ENCODE measurements at places on chromosomes 7 and 10.

DNA sequence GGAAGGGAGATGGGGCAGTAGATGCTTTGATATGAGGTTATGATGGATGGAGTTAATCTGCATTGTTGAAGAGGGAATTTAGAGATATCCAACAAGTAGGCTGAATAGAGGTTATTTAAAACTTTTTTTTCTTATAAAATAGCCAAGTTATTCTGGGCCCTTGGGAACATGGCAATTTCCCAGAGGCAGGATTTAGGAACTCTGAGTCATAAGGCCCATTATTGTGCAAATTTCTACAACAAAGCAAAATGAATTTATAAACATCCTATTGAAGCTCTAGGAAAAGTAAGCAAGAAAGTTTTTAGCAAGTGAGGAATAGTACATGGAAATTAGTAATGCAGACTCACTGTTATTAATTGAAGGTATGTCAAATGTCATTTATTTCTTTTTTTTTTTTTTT is 160.9 kb upstream of the NPY start:
- no peak for DNase-seq

DNA sequence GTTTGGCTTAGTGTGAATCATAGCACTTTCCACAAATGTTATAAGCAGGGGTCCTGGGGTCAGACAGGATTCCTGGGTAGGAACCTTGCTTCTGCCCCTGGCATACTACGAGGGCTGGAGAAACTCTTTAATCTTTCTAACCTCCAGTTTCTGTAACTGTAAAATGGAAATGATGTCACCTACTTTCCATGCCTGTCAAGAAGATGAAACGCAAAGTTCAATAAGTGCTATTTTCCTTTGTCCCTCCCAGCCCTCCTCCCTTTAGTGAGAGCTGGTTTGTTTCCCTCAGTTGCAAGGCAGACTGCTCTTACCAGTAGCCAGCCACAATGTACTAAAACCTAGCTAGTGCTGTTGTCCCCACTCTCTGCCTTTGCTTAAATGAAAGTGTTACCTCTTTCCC is 117.1 kb upstream of the HPS1 start:
- no peak for DNase-seq

DNA sequence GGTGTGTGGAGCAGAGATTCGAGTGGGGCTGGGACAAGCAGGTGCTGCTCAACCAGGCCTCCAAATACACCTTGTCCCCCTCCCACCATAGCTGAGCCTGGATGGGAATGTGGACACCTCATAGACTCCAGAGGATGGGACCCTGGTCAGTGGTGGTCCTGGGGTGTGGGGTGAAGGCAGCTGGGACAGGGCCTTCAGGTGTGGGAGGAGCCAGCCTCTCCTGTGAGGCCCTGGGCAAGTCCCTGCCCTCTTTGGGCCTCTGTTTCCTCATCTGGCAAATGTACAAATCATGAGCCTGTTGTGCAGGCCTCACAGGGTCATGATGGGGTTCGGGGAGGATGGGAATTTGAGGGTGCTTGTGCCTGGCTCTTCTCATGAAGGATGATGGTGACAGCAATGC is 362.9 kb upstream of the NUPR2 start:
- DNase-seq: no peak

- DNase-seq: no peak
These were observed 220.3 kb upstream of the STK17A start for GRCh38 chr7:43362652-43363034.

- no peak for DNase-seq
These were observed 34.7 kb downstream of the IMMP2L start for GRCh38 chr7:111527545-111527944.

DNA sequence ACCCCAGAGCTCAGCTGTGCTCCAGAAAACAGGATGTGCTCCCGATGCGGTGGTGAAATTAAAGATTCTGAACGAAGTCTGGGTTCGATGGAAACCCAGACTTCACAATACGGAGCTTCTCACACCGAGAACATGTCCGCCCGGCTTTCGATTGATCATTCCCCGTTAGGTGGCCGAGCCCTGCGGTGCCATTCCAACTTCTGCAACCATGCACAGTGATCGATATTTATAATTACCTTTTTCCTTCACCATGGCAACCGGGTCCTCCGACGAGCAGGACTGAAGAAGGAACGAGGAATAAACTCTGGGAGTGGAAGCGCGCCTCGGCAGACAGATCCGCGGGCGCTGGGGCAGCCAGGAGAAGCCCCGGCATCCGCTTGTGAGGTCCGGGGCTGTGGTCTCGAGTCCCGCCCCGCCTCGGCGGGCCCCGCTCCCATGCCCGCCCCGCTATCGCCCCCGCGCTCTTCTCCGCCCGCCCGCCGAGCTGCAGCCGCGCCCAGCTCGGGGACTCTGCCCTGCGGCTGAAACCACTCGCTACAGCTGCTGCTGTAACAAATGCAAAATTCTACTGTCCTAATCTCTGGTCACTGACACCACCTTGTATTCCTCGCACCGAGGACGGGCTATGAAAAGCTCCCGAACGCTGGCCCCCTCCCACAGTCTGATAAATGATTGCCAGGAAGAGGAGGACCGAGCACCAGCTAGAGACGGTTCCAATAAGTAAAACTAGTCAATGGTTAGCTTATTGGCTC is 26.2 kb downstream of the ABLIM1 start:
- DNase-seq: peak; percentile 32

DNA sequence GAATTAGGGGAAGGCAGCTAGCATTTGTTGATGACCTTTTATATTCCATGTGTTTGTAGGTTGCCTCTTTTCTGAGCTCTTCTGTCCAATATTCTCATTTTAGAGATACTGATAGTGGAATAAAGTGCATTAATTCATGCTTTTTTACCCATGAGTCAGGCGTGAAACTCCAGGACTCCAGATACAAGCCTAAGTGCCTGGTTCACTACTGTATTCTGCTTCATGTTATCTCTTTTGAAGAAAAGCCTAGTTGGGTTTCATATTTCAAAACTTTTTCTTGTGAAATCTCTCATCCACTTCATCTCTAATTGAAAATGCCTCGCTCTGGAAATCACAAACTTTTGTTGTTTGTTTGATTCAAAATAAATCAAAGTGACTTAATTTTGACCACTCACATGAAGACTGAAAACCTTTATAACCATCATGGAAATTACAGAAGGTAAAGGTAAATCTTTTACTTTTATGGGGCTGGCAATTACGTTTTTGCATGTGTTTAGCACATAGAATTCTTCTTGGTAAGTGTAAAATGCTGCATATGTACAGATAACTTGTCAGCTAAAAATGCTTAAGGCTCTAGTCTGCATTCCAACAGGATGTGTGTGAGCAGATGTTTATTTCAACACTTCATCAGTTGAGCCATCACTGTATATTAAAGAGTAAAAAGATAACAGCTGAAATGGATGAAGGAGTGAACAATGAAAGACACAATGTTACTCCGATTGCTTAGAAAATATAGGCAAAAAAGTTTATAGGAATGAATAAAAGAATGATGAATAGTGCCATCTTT is 961.8 kb upstream of the CELF2 start:
- DNase-seq: no peak

DNA sequence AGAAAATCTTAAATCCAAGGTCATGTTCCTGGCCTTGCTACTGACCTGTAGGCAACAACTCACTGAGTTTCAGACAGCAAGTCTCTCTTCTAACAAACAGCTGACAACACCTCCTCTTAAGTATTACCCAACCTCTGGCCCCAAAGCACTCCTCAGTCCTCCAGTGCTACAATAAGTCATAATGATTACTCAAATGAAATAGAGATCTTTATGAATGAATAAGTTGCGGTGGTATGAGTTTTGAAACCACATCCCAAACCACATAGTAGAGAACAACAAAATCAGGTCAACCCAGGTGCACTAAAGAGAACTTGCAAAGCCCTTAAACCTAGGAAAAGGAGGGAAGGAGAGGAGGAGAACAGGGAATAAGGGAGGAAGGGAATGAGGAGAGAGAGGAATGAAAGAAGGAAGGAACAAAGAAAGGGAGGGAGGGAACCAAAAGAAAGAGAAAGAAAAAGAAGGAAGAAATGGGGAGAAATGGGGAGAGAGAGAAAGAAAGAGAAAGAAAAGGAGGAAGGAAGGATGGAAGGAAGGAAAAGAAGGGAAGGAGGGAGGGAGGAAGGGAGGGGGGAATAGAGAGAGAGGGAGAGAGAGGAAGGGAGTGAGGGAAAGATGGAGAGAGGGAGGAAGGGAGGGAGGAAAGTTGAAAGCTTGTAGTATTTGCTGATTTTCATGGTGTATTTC is 142.8 kb upstream of the CALCR start:
- no peak for DNase-seq

DNA sequence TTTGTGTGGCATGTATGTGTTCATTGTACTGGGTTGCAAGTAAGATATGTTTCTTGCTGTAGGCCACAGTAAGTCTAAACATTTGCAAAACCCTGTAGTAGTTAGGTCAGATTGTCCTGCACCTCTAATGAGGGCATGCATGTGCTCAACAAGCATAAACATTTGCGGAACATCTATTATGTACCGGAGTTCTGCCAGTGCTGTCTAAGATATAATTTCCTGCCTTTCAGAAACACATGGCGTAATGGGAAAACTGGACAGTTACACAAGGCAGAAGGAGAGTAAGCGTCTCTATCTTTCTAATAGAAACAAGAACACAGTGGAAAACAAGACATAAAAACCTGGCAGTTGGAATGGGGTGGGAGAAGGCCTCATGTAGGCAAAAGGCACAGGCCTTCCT is 2.8 kb downstream of the ABCB8 start:
- no peak for DNase-seq

GRCh38 chr7:155172141-155172540 is 102.0 kb downstream of the HTR5A start:
- DNase-seq: no peak

GRCh38 chr10:112956631-112957350 is 6.7 kb downstream of the TCF7L2 start:
- DNase-seq: no peak

- no peak for DNase-seq
These were observed 137.3 kb upstream of the ZMIZ1 start for GRCh38 chr10:78931321-78932053.

DNA sequence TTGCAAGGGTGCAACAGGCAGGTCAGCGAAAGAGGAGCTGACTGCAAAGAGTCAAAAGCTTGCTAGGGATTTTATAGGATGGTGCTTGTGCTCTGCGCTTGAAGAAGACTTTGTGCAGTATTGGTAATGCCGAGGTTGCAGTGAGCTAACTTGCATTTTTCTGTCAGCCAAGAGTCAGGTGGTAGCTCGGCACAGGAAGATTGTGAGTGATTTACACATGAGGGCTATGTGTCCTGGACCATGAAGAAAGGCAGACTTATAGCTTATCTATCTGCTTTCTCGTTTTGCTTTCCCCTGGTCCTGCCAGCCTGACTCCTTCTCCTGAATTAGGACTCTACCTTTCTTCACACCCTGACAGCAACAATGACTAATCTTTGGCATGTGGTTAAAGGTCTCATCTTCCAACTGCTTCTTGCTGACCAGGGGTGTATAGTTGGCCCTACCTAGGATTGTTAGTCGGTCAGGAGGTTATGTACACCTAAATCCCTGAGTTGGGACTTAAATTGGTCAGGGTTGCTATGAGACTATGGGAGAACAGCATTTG is 4.1 kb upstream of the SYPL1 start:
- DNase-seq: no peak

- DNase-seq: no peak
These were observed 15.6 kb downstream of the SNX10 start for GRCh38 chr7:26307226-26307625.

DNA sequence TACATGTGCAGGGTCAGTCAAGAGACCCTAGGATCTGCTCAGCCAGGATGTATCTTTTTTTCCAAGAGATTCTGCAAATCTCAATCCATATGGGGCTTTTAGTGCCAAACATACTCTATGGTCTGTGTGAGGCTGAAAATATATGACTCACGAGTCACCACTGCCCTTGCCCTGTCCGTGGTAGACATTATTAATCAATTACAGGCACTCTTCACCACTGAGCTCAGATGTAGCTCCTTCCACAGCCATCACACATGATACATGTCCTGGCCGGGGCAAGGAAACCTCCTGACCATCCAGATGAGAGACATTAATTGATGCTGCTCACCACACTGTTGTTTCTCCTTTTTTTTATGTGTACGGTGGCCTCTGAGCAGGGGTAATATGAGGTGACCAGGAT is 90.2 kb upstream of the RET start:
- DNase-seq: no peak

- no peak for DNase-seq
These were observed 917 bp downstream of the ZNF365 start for GRCh38 chr10:62374862-62375710.

DNA sequence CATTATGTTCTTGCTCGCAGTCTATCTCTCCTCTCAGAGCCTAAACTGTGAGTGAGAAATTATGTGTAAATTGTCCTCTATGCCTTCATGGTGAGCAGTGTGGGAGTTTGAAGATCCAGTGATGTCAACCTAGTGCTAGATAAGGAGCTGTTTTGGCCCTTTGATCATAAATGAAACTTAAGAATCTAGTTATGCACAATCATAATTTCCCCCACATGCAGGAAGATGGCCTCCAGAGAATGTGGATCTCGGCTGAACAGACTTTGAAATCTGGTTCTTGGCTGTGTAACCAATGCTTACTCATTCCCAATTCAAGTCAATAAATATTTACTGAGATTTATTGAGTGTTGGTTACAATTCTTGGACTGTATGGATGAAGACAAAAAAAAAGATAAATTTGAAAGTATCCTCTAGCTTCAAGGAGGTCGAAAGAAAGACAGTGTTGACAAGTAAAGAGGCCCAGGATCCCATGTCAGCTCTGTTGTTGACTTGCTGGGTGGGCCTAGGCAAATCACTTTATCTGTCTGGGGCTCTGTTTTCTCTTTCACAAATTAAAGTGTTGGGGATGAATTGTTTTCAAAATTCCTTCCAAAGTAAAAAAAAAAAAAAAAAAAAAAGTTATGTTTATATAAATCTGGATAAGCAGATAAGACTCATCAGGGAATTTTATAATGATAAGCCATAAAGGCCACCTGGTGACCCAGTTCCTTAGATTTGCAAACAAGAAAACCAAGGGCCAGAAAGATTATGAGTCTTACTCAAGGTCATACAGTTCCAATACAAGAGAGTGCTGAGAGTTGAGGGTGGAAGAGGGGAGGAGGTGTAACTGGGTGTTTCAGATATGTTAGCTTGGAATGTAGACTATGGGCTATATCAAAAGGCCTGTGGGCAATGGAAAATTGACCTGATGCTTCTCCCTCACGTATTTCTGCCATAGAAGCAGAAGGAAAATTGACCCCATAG is 969.9 kb downstream of the KCNMA1 start:
- no peak for DNase-seq

DNA sequence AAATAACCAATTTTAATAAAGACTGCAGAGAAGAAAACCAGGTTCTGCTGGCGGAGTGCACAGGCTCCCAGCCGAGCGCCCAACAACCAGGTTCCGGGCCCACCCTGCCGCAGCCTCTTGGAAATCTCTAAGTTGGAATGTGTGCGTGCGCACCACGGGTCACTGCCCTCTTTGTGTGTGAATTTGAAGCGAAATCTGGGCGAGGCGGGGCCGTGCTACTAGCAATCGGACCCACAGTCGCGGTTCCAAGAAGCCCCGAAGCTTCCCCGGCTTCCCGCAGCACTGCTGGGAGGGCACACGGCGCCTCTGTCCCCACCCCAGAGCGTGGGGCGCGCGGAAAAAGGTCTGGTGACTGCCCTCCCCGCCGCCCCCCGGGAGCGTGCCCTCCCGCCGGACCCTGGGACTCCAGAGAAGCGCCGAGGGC is 666 bp upstream of the MAP3K8 start:
- DNase-seq: peak; percentile 57

GRCh38 chr7:111866787-111867186 is 304.5 kb upstream of the IMMP2L start:
- no peak for DNase-seq
